GM23248 (cell line): ENCODE measurements at places on chromosomes 11 and 22. TPM values are rescaled to one million over a fixed set of nuclear protein-coding genes. Genes with fewer than 3 reads are reported as not detected.

DNA sequence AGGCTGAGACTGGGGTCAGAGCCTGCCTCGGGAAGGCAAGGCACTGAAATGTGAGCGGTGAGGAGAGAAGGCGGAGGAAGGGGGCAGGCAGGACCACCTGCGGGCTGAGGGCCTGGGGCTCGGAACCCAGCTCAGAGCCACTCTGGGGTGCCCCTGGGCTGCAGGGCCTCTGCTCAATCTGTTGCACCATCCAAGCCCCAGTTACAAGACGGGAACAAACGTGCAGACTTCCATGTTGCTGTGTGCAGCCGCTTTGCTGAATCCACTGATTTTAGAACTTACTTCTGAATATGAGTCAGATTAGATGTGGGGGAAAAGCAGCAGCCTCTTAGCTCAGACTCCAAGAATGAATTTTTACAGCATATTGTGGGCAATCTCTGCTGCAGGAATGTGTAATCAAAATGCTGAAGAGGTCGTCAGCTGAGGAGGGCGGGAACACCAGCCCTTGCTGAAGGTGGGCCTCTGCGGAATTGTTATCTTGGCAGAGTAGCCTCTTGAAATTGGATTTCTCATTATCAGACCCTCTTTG, 21.6 kb downstream of the PARVG start:
- peak; percentile 80 for DNase-seq

- DNase-seq = no peak
Observed at GRCh38 chr22:25554689-25555088, 9.8 kb upstream of the GRK3 start.

Gene ARAP1
- 73.9 and 92.7 TPM in 2 replicates for total RNA-seq

GRCh38 chr11:113019711-113020110, 58.5 kb downstream of the NCAM1 start:
- DNase-seq = no peak

Gene CARS1
- 111 and 125 TPM in 2 replicates for total RNA-seq

Gene MPZL3
- total RNA-seq = 1.3 and 2.4 TPM in 2 replicates

Gene MAPK8IP2
- total RNA-seq = 0.38 TPM in 1 of 2 replicates, not detected in the other

Gene MICAL3
- 25.1 and 33.9 TPM in 2 replicates for total RNA-seq

- DNase-seq = peak; percentile 15
Observed at GRCh38 chr22:39292031-39292462, 27.4 kb downstream of the RPL3 start.

DNA sequence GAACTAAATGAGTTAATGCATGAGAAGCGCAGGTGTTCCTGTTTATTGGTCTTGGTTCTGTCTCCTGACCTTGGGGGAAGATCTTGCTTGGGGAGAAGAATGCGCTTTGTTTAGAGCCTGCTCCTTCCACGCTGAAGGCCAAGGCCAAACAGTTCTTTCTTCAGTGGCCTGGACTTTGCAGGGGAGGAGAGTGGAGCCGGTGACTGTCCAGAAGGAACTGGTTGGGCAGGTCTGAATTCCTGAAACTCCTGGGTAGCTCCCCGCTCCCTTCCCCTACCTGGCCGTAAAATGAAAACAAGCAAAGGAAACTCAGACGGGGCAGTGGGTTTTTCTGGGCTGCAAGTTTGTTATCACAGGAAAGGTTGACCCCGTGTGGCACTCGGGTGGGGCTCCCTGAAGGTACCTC, 3.6 kb downstream of the ARHGAP8 start:
- no peak for DNase-seq

Gene APOL3
- 5.5 and 6.2 TPM in 2 replicates for total RNA-seq

DNA sequence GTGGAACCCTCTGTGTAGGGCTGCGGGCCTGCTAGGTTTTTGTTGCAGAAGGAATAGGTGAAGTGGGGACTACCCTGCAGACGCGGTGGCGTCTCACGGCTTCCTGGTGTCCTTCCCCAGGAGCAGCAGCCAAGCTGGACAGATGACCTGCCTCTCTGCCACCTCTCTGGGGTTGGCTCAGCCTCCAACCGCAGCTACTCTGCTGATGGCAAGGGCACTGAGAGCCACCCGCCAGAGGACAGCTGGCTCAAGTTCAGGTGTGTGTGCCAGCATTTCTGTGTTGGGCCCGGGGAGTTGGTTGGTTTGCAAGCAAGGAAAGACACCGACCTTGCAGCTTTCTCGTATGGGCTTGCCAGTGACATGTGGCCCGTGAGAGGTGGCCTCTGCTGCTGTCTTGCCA, 15.3 kb downstream of the TAB1 start:
- DNase-seq = no peak

Gene P2RY2
- not detected in 2 replicates for total RNA-seq

Gene KRTAP5-8
- not detected in 2 replicates for total RNA-seq

DNA sequence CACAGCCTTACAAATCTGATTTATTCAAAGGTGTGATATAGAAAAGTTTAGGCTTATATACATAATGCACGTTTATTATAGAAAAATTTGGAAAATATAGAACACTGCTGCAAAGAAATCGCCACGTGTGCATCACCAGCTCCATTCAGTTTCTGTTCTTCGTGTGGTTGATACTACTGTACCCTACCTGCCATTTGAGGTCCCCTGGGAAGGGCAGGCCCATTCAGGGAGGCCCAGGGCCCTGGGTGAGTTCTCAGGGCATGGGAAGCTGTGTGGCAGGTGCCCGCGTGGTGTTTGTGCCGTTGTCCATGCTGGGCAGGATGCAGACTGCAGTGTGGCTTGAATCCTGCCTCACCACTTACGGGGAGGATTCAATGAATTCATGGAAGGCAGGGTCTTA, 60.8 kb downstream of the TBC1D22A start:
- DNase-seq = no peak

- DNase-seq = peak; percentile 98
Observed at GRCh38 chr22:35629406-35630216, 12.5 kb upstream of the MB start.

GRCh38 chr11:34986883-34987520, 70.6 kb downstream of the PDHX start:
- no peak for DNase-seq

- peak; percentile 59 for DNase-seq
Observed at GRCh38 chr11:132943706-132944568, 588.4 kb downstream of the OPCML start.

GRCh38 chr22:41700108-41700364, 733 bp downstream of the MEI1 start:
- DNase-seq = no peak

Gene MAPK1
- total RNA-seq = 70.2 and 72.3 TPM in 2 replicates

Gene FXYD2
- not detected in 2 replicates for total RNA-seq

DNA sequence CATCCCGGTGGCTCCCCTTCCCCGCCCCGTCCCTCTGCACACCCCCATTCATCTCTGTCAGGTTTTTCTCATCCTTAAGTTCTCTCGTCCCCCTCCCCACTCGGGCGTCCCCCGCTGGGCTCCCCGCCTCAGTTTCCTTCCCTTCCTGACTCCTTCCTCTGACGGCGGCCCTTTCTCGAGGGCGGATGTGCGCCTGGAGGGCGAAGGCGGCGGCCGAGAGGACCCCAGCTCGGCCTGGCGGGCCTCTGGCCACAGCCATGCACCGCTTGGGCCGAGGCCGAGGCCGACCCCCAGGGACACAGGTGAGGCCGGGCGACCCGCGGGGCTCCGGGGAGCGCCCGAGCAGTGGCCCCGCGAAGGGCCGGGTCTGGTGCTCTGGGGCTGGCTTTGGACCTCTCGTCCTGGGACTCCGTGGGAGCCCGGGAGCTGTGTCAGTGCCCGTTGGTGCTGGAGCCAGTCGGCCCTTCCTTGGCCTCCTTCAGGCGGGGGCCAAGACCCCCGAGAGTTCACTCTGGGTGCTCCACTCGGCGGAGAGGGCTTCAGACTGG, 2.9 kb downstream of the PHLDB1 start:
- peak; percentile 47 for DNase-seq

Gene FXYD6
- not detected in 2 replicates for total RNA-seq

DNA sequence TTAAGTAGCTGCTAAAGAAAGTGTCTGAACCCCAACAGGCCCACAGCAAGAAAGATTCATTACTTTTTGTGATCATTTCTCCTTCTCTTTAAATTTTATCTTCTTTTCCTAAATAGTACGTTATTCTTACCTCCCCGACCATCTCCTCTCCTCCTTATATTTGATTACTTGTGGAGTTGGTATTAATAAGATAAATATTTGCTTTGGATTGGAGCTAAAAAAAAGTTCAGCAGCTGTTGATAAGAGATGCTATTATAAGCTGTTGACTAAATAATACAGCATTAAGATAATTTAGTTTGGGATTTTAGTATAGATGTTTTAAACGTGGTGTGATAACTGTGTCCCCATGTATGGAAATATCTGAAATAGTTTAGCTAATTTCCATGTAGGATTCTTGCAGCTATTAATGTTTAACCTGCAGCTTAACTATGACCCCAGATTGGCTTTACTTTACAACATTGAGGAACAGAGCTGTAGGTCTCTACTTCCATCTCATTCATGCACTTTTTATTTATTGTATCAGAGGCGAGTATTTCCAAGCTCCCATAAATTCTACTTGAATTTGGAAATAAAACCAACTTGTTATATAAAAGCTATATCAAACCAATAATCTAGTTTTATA, 37.8 kb downstream of the ZNF143 start:
- DNase-seq = no peak

GRCh38 chr22:25182131-25183110, 17.2 kb upstream of the CRYBB3 start:
- DNase-seq = peak; percentile 3

Gene DDTL
- not detected in 2 replicates for total RNA-seq

Gene AGBL2
- total RNA-seq = 0.63 and 2.7 TPM in 2 replicates

DNA sequence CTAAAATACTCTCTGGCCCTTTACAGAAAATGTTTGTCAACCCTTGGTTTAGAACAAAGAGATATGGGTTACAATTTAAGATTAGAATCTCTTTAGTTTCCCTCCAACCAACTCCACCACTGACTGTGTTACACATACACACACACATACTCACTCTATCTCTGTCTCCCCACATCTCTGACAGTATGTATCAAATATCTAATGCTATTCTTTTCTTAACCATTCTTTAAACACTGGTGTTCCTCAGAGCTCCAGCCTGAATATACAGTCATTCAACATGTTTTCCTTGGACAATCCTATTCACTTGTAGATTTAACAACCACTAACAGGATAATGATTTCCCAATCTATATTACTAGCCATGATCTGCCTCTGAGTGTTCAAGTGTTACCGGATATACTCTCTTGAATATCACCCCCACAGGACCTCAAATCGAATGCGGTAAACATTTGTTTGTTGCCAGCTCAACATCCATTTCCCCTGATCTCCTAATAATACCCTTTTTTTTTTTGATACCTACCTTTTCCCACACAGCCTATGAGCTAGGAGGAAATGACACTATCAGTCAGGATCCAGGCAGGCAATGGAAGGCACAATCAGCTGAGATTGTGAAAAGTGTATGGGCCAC, 6.1 kb downstream of the MPZL3 start:
- DNase-seq = no peak

DNA sequence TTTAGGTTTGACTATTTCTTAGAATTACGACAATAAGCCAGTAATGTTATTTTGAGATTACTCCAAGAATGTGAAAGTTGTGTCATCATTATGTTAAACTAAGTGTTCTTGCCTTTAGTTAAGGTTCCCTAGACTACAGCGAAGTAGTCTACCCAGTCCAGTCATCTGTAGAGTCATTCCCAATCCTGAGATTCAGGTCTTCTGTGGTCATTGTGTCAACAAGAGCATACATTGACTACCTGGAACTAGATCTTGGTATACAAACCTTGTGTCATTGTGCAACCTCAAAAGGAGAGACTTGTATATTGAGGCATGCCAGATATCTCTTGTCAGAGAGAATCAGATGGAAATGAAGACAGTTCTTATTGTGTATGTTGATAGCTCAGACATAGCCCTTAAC, 115.9 kb downstream of the ATM start:
- no peak for DNase-seq

DNA sequence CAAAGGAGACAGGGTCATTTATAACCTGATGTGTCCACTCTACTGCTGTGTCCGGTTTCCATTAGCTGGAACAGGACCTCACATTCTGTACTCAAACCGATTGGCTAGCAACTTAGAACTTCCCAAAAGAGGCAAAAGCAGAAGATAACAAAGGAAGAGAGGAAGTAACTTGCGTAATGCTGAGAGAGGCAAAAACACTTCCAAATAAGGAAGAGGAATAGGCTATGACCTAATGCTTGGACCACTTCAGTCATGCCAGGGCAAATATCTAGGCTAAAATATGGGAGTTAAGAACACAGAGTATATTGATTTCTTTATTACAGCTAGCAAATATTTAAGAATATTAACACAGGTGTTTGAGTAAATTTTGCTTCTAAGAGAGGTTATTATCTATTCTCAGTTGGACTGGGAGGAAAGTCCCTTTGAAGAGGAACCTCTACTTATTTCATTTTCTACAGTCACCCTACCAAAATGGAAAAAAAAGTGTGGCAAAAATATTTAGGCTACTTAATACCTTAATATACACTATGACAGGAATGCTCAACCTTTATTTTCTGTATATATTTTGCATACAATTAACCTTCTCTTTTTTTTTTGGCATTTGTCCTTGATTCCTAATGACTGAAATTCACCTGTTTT, 499.8 kb upstream of the CHORDC1 start:
- DNase-seq = no peak

DNA sequence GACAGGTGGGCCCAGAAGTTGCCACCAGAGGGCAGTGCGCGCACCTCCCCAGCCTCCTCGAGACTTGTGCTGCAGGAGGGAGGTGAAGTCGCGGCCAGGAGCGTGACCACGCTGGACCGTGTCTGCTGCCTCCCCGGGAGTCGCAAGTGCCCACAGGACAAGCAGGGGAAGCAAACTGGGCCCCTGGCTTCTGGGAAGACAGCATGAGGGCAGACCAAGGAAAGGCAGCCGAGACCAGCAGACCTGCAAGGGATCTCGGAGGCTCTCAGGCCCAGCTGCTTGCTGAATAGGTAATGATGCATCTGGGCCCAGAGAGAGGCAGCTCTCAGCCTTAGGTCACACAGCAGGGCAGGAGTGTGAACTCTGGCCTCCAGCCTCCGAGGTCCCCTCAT, 17.0 kb upstream of the IL2RB start:
- DNase-seq = peak; percentile 80
